ENCODE measurements at places on chromosomes 4 and X.

DNA sequence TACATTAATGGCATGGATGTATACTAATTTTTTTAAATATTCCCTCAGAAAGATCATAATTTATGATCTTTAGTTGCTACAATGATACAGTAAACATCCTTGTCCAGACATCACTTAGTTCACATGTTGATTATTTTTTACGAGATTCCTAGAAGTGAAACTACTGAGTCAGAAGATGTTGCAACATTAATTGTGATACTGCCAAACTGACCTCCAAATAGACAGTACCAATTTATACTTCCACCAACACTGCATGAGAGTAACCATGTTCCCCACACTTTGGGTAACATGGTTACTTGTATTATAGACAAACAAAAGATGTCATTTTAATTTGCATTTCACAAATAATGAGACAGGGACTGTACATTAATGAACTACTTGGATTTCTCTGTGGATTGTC, 19.6 kb downstream of the RCHY1 start:
- peak; percentile 26 for DNase-seq

- no peak for DNase-seq
Observed at GRCh38 chr4:7778510-7779431, 160.9 kb downstream of the AFAP1 start.

- DNase-seq, result no peak
Observed at GRCh38 chr4:3232001-3232400, 17.0 kb upstream of the MSANTD1 start.

- DNase-seq, result no peak
Observed at GRCh38 chrX:30488092-30488491, 89.5 kb downstream of the TASL start.

- peak; percentile 1 for DNase-seq
Observed at GRCh38 chr4:152937336-152938236, 1.5 kb downstream of the FHDC1 start.

- DNase-seq, result no peak
Observed at GRCh38 chr4:140260227-140260626, 106.2 kb upstream of the MAML3 start.

- DNase-seq, result peak; percentile 48
Observed at GRCh38 chrX:132615391-132616131, 126.7 kb upstream of the MBNL3 start.

- DNase-seq, result no peak
Observed at GRCh38 chrX:13990126-13990800, 39.4 kb downstream of the GEMIN8 start.

- DNase-seq, result no peak
Observed at GRCh38 chr4:22616516-22616915, 76.2 kb upstream of the GBA3 start.

DNA sequence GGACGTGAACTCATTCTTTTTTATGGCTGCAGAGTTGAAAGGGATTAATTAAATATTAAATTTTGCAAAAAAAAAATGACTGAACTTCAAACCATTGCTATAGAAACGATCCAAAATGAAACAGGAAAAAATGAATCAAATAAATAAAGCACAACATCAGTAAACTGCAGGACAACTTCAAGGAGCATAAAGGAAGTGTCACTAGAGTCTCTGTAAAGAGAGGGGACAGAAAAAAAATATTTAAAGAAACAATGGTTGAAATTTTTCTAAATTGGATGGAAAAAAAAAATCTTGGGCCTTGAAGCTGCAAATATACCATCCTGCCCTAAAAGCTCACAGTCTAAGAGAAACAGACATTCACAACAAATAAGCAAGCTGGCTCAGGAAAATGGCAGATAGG, 339.3 kb upstream of the INTU start:
- DNase-seq, result no peak

DNA sequence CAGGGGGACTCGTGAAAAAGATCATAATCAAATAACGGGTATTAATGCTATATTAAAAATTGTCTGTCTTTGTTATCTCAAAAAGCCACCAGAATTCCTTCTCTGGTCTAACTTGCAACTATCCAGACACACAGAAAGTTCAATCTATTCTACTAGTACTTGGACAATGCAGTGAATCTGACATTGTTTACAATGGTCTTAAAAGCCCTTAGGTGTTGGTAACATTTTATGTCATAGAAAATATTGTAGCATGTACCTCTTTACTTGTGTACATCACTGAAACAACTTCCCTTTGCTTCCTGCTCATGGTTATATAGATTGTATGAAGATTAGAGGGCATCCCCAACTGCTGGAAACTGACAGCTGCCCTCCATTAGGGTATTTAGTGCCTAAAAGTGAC, 71.1 kb upstream of the PPP3CA start:
- DNase-seq, result peak; percentile 15

DNA sequence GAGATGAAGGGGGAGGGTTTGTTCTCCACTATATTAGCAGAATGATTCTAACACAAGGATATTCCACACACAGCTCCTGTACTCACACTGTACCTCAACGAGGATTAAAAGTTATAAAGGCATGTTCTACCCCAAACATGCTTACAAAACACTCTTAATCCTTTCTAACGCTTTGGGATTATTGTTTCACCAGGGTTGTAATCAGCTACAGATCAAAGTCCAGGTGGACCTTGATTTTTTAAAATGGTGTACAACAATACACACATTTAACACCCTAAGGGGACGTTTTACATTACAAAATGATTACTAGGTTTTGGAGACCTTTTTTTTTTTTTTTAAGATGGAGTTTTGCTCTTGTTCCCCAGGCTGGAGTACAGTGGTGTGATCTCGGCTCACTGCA, 50.3 kb upstream of the MAP3K15 start:
- no peak for DNase-seq

DNA sequence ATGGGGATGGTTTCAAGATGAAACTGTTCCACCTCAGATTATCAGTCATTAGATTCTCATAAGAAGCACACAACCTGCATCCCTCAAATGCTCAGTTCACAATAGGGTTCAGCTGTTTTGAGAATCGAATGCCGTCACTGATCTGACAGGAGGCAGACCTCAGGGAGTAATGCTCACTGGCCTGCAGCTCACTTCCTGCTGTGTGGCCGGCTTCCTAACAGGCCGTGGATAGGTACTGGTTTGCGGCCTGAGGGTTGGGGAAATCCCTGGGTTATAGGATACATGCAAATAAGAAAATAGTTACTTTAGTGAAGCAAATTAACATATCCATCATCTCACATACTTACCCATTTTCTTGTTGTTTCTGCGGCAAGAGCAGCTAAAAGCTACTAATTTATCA, 160.4 kb downstream of the MAD2L1 start:
- DNase-seq, result no peak

DNA sequence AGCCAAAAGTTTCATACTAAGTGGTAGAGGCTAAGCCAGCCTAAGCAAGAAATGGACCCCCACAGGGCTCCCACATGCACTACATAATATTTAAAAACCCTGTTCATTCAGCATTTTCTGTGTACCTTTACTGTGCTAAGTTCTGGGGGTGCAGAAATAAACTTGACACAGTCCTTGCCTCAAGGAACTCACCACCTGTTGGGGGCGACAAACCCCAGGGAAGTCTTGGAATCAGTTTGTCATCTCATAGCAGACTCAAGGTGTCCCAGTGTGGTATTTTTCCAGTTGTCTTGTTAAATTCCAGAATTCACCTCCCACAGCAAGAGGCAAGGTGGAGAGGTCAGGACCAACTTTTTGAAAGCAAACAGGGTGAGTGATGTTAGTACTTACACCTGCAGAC, 43.1 kb downstream of the ATG4A start:
- no peak for DNase-seq

DNA sequence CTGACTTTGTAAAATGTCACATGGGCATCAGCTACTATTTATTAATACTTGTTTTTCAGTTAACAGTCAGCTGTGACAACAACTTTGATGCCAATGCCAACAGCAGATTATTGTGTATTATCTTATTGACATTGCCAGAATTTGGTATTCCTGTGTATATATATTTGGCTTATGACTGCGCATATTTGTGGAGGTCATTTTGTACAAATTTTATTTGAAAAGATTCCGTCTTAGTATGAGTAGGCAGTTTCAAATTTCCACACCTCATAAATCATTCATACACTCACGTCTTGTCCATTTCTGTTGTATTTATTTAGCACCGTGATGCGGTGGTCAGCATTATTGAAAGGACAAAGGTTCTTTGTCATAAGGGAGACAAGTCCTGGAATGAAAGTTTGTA, 558.2 kb upstream of the NDST4 start:
- no peak for DNase-seq

- no peak for DNase-seq
Observed at GRCh38 chr4:47551682-47552081, 66.6 kb downstream of the ATP10D start.

GRCh38 chr4:31043382-31044062, 323.4 kb downstream of the PCDH7 start:
- DNase-seq, result no peak

GRCh38 chr4:19735012-19735411, 516.7 kb upstream of the SLIT2 start:
- no peak for DNase-seq

GRCh38 chrX:11265352-11265751, 27.9 kb upstream of the AMELX start:
- no peak for DNase-seq

GRCh38 chrX:45715748-45716147, 515.1 kb upstream of the DIPK2B start:
- peak; percentile 26 for DNase-seq

DNA sequence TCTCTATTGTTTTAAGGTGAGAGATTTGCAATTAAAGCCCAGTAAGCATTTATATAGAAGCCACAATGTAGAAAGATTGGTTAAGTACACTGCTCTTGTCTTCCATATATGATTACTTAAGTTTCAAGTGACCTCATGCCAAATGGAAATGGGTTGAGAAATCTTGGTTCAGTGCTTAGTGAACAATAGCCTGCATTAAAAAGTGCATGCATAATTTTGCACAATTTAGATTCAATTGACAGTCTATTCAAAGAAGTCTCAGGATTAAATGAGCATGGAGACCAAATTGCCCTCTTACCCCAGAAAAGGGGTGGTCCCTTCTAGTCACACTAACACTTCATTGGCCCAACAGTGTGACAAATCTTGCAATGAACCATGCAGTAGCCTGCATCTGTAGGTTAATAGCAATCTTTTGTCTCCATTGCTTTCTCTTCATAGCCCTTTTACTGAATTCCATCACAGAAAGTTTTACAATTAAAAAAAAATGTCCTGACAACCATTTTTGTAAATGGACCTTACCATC, 93.6 kb downstream of the HHIP start:
- DNase-seq, result no peak
